ENCODE measurements at places on chromosomes 16 and 17.

- peak; percentile 44 for DNase-seq
Observed at GRCh38 chr17:82241183-82241925, 12.5 kb downstream of the SLC16A3 start.

DNA sequence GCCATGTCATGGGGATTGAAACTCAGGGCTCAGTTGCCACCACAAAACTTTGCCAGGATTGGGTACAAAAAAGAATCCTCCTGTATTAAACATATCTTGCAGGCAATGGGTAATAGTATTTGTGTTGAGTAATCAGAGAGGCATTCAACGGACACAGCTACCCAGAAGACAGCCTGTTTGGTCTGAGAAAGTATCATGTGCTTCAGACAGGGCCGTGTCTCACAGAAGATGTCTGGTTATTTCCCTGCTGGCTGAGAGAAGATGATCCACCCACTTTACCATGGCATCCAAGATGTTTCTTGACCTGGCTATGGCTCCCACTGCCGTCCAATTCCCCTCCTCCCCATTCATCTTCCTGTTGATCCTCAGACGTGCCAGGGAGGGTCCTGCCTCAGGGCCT lies 304.3 kb upstream of the XYLT1 start:
- DNase-seq: no peak

- no peak for DNase-seq
Observed at GRCh38 chr17:72943826-72944689, 148.4 kb downstream of the SLC39A11 start.

- no peak for DNase-seq
Observed at GRCh38 chr16:4426021-4426684, 485 bp downstream of the DNAJA3 start.

DNA sequence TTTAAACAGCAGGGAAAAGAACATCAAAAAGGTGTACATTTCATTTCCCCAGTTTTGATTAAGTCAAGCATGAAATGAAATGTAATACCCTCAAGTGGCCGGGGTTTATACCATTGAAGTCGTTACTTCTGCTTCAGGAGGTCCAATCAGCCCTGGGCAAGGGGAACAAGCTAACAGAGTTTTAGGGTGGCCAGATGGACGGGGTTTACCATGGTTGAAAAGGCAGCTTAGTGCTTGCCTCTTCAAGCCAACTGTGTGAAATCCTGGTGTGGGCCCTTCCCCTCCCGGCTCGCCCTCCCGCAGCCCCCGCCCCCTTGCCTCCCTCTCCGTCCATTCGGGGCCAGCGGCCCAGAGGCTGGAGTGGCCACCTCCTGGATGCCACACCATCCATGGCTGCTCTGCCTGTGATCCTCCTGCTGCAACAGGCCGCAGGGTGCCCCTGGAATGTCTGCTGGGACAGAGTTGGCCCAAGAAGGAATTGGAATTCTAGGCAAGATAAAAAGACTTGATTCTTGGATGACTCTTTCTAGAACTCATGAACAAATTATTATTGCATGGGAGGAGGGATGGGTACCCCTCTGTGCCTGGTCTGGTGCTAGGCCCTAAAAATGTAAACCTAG lies 296.2 kb upstream of the IRX3 start:
- DNase-seq: no peak

DNA sequence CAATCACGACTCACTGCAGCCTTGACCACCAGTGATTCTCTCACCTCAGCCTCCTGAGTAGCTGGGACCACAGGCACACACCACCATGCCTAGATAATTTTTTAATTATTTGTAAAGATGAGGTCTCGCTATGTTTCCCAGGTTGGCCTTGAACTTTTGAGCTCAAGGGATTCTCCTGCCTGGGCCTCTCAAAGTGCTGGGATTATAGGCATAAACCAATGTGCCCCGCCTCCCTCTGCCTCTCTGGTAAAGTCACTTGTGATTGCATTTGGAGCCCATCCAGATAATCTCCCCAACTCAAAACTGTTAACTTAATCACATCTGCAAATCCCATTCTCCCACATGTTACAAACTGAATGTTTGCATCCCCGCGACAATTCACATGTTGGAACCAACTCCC lies 11.8 kb upstream of the PECAM1 start:
- no peak for DNase-seq

DNA sequence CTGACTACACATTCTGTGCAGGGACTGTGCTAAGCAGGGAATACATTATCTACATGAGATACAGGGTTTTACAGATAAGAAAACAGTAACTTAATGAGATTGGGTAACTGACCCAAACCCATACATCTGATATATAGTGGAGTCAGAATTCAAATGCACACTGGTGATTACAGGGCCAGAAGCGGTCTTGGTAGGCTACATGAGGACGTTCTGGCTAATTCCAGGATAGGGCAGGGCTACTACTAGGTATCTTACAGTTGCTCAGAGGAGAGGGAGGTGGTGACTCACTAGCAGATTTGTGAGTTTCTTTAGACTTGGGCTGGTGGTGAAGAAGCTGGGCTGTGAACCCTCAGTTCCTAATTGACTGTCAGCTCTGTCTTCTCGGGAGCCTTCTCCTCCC lies 21.4 kb downstream of the TRIM16 start:
- DNase-seq: no peak

DNA sequence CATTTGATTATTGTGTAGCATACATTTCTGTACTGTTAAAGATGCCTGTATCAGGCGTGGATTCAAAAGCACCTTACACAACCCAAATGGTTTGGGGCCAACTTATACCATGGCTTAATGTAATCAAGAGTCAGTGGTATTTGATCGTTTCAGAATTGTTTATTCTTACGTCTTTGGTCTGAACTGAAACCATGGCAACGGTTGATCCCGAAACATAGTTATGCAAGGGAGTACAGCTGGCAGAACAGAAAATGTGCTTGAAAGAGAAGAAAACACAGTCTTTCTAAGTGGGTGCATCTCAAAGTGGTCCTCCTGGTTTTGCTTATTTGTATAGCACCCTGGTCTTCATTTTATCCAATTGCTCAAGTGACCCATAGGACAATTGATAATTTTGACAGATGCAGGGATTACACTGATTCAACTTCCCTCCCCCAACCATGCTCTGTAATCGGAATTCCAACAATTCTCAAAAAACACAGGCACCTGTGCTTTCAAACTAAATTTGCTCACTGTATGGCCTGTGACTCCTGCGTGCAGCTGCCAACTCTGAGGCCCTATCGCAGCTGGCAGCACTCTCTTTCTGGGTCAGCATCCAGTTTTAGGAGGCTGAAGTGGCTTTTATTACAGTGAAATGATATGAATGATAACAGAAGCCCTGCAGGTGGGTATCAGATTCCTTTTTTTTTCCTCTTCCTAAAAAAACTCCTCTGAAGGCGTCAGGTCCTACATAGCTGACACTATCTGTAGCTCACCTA lies 77.0 kb upstream of the AXIN2 start:
- no peak for DNase-seq

- no peak for DNase-seq
Observed at GRCh38 chr17:42243493-42243982, 32.7 kb downstream of the STAT5B start.

All from CD4-positive, alpha-beta T cell treated with Interleukin-12 subunit alpha and Interleukin-12 subunit beta, for 1 hour (primary cell).